ENCODE measurements at places on chromosomes 13 and 19.

DNA sequence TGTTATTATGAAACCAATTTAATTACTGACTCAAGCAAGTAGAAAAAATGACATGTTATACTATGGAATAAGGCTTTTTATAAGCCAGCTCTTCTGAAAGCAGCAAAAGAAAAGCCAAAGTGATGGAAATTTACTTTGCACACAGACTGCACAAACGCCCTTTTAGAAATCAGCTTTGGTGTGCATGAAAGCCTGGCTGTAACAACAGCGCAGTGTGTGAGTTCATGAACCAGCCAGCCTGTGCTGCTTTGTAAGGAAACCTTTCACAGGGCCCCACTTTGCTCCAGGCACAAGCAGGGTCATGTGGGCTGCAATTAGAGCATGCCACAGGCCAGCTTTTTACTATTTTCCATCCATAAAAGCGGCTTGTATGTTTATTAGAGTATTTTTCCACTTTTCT lies 13.6 kb upstream of the IFT88 start:
- no peak for DNase-seq

DNA sequence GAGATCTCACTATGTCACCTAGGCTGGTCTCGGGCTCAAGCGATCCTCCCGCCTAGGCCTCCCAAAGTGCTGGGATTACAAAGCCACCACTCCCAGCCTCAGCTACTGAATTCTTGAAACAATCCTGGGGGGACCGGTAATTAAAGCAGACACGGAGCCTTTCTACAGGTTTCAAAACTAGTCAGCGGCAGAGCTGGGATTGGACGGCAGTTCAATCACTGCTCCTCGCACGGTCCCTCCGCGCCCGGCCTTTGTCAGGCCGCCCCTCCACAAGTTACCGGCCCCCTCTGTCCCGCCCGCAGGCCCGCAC lies 229 bp downstream of the BORCS8 start:
- no peak for DNase-seq

DNA sequence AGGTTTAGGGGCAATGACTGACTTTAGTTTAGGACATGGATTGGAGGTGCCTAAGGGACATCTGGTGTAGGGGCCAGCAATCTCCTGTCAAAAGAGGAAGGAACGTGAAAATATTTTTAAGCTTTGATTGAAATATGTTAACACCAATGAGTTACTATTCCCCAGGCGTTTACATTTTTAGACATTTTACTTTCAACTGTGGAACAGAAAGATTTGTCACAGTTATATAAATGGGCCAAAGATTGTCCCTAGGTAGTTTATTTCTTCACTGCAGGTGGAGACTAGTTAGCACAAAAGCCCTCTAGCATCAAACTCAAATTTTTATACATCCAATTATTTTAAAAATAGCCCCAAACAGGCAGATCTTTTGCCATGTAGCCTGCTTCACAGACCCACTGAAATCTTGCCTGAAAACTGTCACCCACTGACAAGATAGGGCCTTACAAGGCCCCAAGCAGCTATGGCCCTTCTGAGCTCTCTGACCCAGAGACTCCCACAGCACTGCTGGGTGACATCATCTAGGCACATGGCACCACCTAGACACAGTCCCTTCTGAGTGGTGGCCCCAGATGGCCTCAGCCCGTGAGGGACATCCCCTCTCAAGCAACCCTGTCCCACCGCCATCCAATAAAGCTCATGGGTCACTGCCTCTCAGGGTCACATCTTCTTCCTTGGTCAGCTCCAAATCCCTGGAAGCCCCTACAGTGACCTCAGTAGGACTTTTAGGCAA lies 64.8 kb upstream of the DOCK9 start:
- no peak for DNase-seq

- DNase-seq, result no peak
These were observed 3.1 kb downstream of the ACTL9 start for GRCh38 chr19:8695501-8695900.

DNA sequence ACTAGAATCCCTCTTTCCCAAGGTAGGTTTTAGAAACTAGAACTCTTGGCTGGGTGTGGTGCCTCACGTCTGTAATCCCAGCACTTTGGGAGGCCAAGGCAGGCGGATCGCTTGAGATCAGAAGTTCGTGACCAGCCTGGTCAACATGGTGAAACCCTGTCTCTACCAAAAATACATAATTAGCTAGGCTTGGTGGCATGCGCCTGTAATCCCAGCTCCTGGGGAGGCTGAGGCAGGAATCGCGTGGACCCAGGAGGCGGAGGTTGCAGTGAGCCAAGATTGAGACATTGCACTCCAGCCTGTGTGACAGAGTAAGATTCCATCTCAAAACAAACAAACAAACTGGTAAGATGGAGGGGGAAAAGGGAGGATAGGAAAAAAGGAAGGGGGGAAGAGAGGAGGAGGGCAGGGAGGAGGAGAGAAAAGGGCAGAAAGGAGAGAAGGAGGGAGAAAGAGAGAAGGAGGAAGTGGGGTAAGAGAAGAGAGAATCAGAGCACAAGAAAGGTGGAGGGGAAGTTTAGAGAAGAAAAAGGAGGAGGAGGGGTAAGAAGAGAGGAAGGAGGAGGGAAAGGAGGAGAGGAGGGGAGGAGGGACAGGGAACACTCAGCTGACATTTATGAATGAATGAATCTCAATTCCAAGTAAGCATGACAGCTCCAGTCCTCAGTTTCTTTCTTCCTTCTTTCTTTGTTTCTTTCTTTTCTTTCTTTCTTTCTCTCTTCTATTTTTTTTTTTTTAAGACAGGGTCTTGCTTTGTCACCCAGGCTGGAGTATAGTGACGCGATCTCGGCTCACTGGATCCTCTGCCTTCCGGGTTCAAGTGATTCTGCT lies 2.6 kb upstream of the SLC27A1 start:
- no peak for DNase-seq

- no peak for DNase-seq
These were observed 330.8 kb downstream of the TBC1D4 start for GRCh38 chr13:75151081-75151643.

DNA sequence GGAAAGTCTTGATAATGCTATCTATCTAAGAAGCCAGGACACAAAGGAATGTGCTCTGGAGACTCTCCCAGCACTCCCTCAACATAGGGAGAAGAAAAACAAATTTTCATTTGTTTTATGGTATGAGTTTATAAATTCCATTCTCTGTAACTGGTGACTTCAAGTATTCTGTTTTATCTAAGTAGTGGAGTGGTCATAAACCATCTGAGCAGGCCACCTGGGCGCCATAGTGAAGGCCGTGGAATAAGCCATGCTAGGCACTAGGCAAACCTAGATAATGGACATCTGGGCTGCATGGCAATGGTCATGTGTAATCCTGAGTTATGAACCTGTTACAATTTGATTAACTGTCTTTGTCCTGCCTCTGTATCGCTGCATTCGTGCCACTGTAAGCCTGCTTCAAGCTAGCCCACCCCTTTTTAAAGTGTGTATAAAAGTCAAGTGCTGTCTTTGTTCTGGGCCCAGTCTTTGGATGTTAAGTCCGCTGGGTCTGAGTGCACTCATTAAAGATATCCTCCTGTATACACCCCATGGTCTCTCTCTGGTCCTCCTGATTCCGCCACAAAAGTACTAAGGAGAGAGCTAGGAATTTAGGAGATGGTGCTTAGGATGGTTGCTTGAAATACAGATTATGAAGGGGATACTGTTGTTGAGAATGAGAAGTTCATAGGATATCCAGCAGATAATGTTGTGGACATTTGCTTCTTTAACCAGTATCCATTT lies 13.2 kb downstream of the GTF2F2 start:
- DNase-seq, result no peak

DNA sequence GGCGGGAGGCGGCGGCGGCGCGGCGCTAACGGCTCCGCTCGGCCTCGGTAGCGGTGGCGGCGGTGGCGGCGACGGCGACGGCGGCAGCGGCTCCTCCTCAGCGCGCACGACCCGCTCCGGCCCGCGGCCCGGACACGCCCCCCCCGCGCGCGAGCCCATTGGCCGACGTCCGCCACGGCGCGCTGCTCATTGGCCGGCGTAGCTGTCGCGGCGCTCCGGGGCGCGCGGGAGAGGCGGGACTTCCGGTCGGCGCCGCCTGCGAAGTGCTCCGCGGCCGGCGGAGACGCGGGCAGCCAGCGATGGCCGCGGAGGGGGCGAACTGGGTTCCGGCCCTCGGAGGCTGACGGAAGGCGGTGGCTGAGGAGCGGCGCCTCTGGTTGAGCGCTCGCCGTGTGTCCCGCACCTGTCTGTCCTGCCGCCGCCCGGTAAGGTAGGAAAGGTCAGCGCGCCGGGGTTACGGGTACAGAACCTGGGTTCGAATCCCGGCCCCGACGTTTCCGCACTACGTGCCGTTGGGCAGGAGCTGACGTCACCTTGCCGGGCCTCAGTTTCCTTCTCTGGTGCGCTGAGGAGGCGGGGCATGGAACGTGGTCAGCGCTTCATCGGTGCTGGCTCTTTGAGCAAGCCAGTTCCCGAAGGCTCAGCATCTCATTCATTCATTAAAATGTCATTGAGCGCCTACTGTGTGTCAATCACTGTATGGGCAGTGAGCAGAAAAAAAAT lies at the start of gene ELAVL1:
ELAVL1 (minus strand) TSS at position 108 of the 723 bp plus-strand sequence. CDS start 13,826 bp downstream, outside the sequence.
- DNase-seq, result peak; percentile 72

DNA sequence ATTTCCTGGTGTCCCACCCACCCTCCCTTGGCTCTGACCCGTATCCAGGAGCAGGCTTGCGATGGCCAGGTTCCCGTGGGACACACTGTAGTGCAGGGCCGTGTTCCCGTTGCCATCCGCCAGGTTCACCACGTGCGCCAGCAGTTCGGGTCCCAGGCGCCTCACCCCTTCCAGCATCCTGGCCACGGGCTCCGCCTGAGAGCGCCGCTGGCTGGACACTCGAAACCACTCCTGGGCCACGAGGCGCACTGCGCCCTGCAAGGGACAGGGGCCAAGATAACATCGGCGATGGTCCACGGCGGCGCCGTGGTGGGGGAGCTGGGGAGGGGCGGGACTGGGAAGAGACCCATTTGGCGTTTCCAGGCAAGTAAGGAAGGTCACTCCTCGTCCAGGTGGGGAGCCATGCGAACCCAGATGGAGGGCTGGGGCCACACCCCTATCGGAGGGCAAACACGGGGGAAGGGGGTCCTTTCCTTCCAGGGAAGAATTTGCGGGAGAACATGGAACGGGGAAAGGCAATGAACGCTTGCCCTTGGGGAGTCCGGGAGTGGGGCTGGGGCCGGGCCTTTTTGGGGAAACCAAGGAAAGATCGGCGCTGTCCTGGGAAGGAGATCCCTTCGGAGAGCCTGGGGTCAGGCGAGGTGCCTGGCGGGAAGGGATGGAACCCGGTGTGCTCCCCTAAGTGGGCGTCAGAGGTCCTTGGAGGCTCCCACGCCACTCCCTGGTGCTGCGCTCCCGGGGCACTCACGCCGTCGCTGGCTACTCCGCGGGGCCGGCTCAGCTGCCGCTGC lies 9.9 kb downstream of the KANK3 start:
- DNase-seq, result no peak

GRCh38 chr13:95317039-95317989 lies 16.1 kb upstream of the ABCC4 start:
- no peak for DNase-seq

DNA sequence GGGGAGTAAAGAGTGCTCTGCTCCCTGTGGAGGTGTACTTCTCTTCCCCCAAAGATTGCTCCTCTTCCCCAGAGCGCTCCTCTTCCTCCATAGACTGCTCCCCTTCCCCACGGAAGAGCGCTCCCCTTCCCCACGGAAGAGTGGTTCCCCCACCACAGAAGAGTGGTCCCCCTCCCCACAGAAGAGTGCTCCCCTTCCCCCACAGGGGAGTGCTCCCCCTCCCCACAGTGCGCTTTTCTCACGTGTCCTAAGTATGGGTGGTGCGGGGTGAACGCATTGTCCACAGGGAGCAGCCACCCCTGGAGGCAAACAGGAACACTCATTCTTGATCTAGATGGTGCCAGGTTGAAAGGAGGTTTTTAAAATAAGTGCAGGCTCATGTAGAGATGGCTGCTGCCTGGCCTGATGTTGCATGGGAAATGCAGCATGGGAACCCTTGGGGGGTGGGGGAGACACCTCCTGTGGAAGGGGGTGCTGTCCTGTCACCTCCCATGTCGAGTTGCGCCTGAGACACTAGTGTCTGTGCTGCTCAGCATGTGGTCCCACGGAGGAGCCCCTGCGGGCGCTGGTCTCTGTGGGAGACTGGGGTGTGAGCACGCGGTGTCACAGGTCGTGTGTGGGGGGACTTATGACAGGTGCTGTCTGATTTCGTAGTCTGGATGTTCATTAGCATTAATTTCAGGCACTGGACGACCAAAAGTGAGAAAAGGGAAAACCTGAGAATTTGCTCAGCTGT lies 52.2 kb downstream of the ATP11A start:
- DNase-seq, result no peak

GRCh38 chr13:38514575-38514974 lies 164.9 kb downstream of the UFM1 start:
- DNase-seq, result no peak

DNA sequence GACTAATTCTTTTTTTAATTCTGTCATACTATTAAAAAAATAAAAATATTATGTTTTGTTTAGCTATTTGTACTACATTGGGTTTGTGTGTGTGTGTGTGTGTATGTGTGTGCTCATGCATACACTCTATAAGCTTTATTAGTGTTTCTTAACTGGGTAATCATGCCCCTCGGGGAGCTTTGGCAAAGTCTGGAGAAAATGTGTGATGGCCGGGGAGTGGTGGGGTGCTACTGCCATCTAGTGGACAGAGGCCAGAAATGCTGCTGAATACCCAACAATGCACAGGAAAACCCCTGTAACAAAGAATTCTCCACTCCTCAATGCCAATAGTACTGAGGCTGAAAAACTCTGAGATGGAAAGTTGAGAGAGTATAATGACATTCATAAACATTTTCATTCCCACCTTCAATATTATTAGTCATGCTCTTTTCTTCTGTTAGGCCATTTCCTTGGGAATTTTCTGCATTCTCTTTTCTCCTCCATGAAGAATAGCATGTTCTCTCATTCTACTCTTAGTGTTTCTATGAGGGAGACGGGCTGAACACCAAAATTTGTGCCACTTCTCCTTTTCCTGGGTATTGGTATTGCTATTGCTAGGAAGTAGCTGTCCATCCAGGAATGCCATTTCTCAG lies 157.3 kb downstream of the DNAJC3 start:
- DNase-seq, result no peak

DNA sequence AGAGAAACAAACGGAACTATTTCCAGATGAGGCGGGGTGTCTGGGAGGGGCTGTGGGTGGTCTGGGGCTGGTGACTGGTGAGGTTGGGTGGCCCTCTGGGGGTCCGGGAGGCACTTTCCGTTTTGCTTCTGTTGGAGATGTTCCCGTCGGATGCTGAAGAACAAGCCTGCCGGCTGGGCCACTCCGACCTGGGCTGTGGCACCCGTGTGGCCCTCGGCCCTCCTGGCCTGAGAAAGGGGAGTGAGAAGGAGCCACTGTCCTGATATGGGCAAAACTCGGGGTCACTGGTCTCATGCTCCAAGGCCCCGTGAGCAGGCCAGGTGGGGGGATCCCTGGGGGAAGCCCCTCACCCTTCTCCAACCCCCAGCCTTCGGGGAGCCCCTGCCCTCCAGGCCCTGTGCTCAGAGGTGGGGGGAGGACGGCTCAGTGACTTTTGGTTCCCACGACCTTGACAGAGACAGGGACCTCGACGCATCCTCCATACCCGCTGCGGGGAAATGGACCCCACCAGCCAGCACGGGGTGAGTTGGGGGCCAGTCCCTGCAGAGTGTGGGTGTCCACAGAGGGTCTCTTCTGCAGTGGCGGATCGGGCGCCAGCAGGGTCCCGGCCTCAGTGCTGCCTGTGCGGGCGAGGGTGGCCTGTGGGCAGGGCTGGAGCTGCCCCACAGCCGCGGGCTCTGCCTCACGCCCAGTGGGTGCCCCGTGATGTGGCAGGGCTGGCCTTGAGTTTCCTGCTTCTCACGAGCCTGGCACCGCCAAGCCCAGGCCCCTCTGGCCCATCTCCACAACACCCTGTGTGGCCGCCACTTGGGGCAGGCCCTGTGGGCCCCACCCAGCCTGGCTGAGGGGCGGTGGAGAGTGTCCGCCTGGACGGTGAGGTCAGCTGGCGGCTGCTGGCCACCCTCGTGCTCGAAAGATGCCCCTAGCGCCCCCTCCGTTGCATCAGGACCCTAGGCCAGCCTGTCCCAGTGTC lies 4.4 kb upstream of the TBXA2R start:
- no peak for DNase-seq
